Uterus (tissue), 4 donors: ENCODE measurements at places on chromosomes 2 and 18.

GRCh38 chr18:8757396-8757997 is 52.1 kb downstream of the MTCL1 start:
- no peak for DNase-seq

- no peak for DNase-seq
Observed at GRCh38 chr2:75790814-75791467, 80.2 kb upstream of the GCFC2 start.

GRCh38 chr18:75422341-75422910 is 5.1 kb downstream of the SMIM21 start:
- no peak for DNase-seq

DNA sequence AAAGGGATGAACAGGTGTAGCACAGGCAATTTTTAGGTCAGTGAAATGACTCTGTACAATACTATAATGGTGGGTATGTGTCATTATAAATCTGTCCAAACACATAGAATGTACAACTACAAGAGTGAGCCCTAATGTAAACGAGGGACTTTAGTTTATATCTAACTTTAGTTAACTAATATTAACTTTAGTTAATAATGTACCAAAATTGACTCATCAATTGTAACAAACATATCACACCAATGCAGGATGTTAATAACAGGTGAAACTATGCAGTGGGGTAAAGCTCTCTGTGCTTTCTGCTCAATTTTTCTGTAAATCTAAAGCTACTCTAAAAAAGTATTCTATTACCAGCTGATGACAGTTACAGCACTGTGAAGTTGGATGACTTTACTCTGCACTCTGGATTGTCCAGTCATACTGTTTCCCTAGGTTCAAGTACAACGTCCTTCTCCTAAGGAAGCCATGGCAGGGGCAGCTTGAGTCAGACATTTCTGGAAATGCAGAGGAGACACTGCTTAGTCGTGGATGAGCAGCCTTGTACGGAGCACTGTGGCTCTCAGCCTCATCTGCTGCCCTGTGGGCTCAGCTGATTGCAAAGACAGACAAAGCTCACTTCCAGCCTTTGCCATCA is 26.1 kb downstream of the TGFA start:
- no peak for DNase-seq

DNA sequence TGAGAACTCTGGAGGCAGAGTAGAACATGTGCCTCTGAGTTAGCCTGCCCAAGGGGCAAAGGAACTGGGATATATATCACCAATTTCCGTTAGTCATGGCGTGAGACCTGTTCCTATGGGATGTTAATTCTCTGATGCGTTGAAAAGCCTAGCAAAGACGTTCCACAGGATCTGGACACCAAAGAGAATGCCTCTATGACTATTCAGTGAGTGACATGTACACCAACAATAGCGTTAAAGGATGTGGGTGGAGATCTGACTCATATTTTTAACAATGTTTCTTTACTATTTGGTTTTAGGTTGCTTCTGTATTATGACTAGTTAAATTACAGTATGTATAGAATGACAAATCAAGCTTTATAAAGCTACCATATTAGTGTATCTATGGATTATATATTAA is 320.9 kb upstream of the MC4R start:
- no peak for DNase-seq

DNA sequence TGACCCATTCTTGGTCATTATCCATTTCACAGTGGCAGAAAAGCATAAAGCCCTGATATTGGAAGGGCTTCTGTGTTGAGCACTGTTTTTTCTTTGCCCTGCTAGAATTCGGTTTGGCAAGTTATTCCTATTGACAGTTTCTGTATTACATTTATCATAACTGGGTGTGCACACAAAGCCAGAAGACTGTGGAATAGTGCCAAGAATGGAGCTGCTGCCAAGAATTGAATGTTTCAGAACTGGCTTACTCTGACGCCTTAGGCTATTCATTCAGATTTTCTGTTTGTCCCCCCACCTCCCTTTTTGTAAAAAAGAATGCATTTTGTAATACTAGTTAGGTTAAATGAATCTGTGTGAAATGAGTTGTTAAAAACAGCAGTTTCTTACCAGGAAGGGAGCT is 12.7 kb downstream of the KDM3A start:
- DNase-seq: no peak

GRCh38 chr2:219362072-219362471 is 25.6 kb downstream of the DNPEP start:
- no peak for DNase-seq

DNA sequence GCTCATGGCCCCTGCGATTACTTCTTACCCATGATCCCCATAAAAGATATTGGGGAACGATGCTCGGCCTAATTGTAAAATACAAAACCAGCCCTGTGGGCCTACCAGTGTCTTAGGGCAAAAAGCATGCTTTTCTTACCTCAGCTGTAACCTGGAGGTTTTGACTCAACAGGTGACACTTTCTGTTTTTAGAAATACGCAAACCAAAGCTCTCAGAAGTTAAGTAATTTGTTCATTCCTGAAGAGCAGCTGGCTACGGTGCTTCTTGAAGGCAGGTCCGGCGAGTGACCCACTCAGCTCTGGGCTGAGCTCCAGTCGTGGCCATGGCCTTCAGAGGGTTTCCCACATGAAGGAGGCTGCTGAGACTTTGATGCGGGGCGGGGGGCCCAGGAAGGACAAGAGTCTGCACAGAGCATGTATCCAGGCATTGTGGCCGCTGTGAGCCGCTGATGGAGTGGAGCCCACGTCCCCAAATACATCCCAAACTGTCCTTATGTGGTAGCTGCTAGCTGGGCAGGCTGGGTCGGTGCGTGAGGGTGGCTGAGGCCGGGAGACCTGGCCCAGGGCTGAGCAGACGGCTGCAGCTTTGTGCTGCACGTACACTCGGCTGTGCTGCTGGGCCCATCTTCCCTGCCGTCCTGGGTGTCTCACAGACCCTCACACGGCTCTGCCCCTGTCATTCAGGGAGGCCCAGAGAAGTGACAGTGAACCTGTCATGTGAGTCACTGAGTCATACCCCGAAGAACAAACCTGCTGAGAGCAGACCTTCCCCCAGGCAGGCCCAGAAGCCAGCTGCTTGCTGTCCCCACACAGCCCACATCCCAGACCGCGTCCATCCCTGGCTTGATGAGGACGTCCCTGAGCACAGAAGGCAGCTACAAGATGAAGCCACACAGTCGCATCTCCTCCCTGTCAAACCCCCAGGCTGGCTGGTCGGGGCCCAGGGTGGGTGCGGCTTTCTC is 34.1 kb downstream of the ITGB1BP1 start:
- no peak for DNase-seq

DNA sequence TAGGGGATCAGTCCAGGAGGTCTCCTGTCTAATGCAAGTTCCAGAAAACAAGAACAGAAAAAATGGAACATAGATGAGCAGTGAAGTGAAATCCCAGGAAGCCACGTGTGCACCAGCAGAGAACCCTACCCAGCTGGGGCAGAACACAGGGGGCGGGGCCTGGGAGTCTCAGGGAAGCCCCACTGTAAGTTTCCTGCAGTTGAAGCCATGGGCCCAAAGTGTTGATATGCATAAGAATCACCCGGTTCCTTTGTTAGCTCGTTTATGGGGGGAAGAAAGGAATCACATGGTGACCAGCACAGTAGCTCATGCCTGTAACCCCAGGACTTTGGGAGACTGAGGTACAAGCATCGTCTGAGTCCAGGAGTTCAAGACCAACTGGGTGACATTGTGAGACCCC is 131.3 kb downstream of the INO80D start:
- no peak for DNase-seq

GRCh38 chr18:70931942-70932814 is 643.3 kb downstream of the SOCS6 start:
- DNase-seq: no peak

DNA sequence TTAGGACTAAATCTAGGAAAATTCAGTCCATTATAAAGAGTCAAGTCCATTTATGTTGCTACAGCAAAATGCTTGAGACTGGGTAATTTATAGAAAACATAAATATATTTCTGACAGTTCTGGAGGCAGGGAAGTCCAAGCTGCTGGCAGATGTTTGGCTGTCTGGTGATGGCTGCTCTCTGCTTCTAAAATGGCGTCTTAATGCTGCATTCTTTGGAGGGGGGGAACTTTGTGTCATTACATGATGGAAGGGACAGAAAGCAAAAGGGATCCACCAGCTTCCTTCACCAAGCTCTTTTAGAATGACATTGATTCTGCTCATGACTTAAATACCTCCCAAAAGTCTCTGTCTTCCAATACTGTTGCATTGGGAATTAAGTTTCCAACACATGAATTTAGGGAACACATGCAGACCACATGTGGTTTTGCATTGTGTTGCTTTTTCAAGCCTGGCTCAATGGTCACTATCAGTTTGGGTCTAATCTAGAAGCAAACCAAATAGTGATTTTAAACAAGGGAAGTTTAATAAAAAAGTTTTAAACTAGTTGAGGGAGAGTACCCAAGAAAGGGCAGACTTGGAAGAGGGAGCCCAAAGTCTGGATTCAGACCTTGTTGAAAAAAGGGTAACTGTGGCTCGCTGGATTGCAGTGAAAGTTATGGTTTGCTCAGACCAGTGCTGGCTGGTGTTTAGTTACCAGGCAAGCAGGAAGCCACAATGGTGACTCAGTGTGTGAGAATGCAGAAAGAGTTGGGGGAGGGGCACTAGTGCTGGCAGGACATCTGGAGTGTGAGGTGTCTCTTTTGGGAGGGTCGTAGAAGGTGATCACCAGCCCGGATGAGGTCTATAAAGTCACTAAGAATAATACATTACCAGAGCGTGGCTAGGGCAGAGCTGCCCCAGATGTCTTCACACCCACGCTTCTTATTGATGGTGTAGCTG is 30.8 kb downstream of the C18orf54 start:
- no peak for DNase-seq

- DNase-seq: no peak
Observed at GRCh38 chr2:197137231-197137630, 173.3 kb downstream of the ANKRD44 start.

DNA sequence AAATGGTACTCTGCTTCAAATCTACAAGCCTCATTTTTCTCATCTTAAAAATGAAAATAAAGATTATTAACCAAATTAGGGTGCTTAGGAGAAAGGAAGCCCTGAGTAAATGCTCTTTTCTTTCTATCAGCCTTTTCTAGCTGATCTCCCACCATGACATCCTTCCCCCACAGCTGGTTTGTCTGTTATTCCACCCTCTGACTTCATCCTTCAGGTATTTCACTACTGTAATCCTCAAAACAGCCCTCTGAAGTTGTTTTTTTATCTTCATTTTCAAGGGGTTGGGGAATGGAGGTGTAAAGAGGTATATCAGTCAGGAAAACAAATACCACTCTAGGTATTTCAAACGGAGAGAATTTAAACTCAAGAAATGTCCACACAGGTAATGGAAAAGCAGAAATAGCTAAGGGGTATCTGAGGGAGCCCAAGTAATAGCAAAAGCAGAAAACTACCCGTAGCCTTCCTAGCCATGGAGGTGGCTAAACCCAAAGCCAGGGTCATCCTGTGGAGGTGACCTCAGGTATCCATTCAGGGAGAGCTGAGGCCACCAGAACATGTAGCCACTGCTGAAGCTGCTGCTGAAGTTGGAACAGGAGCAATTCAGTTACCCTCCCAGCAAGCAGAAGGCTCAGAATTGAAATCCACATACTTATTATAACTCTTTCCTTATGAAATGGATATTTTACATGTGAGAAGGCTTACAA is 990.9 kb upstream of the ACVR2A start:
- no peak for DNase-seq

- no peak for DNase-seq
Observed at GRCh38 chr2:238167761-238168160, 9.0 kb downstream of the ERFE start.

- DNase-seq: no peak
Observed at GRCh38 chr18:9366126-9366714, 31.6 kb downstream of the TWSG1 start.

DNA sequence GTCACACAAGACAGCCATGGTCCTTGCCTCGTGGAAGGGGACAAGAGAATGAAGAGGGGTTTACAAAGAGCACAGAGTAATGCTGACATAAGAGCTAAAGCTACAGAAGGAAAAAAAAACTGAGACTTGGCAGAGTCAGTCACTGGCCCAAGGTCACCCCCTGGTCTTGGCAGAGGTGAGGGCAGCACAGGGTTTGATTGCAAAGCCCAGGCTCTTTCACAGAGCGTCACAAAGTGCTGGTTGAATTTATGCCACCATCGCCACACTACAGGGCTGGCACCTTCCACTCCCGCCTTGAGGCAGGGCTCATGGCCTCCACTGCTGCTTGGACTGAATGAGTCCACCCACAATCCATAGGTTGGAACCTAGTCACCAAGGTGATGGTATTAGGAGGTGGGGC is 190.2 kb downstream of the INHBB start:
- DNase-seq: no peak

- no peak for DNase-seq
Observed at GRCh38 chr2:10338270-10339188, 35.8 kb downstream of the HPCAL1 start.

DNA sequence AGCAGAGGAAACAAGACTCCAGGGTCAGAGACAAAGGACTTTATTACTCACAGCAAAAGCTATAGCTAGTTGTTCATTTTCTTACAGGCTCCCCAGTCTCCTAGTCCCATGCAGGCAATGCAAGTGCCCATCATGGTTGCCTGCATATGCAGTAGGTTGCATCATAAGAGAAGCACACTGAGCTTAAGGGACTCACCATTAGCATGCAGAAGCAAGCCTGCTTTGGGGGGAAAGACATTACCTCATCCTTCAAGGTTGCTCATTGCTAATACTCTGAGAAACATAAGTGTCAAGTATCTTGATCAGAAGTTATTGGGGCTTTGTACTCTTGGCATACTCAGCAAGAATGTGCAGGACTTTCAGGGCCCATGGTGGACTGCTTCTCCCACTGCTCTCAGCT is 114.6 kb upstream of the CCDC68 start:
- no peak for DNase-seq

- no peak for DNase-seq
Observed at GRCh38 chr2:235951982-235952381, 216.2 kb downstream of the GBX2 start.

DNA sequence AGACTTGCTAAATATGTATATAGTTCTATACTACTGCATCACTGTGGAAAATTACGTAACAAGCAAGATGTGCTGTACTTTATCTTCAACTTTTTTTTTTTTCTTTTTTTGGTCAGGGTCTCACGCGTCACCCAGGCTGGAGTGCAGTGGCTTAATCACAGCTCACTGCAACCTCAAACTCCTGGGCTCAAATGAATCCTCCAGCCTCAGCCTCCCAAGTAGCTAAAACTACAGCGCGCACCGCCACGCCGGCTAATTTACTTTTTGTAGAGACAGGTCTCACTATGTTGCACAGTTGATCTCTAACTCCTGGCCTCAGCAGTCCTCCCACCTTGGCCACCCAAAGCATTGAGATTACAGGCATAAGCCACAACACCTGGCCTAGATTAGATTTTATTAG is 68.0 kb downstream of the COX7A2L start:
- no peak for DNase-seq

DNA sequence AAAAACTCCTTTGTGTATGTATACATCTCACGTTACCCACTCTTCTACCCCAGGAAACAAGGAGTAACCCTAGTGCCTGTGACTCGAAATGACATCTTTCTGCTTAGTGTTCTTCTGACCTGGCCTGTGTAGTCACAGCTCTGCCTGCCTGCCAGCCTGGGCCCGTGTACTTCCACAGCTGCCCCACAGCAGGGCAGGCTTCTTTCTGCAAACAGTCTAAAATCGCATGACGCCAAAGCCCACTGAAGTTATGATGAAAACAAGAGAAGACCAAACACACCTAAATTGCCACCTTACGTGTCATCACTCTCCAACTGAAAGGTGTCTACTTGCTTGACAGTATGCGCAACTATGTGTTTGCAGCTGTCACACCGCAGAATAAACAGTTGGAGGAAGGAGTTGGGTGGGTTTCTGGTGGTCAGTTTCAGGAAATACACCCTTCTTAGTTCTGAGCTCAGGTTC is 1.5 kb downstream of the GAREM1 start:
- peak; percentile 17 for DNase-seq

GRCh38 chr18:56568986-56569385 is 69.4 kb downstream of the TXNL1 start:
- DNase-seq: no peak

- no peak for DNase-seq
Observed at GRCh38 chr2:132477436-132477835, 60.8 kb downstream of the GPR39 start.
